ENCODE measurements at places on chromosomes 4 and X. TPM values are rescaled to one million over a fixed set of nuclear protein-coding genes. Genes with fewer than 3 reads are reported as not detected.

DNA sequence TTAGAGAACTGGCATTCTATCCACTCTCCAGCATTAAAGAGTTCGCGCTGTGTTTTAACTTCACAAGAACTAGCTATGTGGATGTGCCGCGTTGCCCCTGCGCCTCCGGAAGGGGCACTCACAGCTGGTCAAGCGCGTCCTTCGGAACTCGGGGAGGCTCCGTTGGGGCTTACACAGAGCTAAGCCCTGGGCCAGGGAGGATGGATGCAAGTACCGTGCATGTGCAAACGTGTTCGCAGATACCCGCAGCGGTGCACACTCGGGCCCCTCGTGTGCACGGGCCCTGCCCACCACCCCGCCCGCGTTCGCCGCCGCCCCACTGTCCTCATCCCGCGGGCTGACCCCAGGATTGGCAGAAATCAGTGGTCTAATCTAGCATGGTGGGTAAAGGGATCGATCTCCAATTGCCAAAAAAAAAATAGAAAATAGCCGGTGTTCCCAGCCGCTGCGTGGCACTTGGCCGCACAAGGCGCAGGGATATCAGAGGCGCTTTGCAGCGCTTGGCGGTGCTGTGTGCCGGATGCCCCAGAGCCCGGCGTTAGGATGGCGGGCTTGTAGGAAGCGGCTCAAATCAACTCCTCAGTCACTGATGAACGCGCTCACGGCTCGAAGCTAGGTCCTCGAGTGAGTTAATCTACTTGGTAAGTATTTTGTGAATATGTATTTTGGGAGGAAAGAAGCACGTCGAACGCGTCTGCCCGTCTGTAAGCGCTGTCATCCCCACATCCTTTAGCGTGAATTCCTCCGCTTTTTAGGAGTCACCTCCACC, 989 bp upstream of the PCDH10 start:
- H3K36me3 ChIP-seq = no peaks in the 10 kb centered on the region
- H3K27me3 ChIP-seq = peaks cover 2% of the 10 kb centered on the region
- H3K27ac ChIP-seq = no peak overlapping the region
- no peak overlapping the region for H3K4me3 ChIP-seq

- no peak for DNase-seq
- H3K4me1 ChIP-seq = no peaks in the 10 kb centered on the region
- H3K4me3 ChIP-seq = no peak overlapping the region
- H3K27me3 ChIP-seq = no peaks in the 10 kb centered on the region
- H3K27ac ChIP-seq = no peak overlapping the region
Measured at GRCh38 chr4:3702561-3703221, 63.5 kb upstream of the ADRA2C start.

GRCh38 chr4:88070031-88070430, 62.6 kb downstream of the PKD2 start:
- DNase-seq = no peak
- no peak overlapping the region for H3K4me3 ChIP-seq
- H3K27me3 ChIP-seq = no peaks in the 10 kb centered on the region
- H3K4me1 ChIP-seq = no peaks in the 10 kb centered on the region
- H3K27ac ChIP-seq = no peak overlapping the region
- H3K36me3 ChIP-seq = no peaks in the 10 kb centered on the region

Gene PCDH7
- not detected for polyA plus RNA-seq

DNA sequence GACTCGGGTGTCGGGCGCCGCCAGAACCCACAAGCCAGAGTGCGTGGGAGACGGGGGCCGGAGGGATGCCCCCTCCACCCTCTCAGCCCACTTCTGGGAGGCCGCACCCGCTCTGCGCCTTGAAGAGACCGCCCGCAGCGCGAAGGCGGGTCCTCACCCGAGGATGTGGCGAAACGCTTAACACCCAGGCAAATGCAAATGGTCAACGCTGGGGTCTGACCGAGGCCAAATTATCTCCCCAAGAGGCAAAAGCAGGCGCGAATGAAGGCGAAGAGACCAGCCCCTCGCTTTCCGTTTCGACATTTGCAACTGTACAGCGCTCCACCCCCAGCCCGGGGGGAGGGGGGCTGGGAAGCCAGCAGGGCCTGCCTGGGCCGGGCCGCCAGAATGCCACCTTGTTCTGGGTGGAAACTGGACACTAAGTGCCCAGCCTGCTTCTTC, 137.7 kb upstream of the ZIC3 start:
- no peaks in the 10 kb centered on the region for H3K4me1 ChIP-seq
- H3K36me3 ChIP-seq = no peaks in the 10 kb centered on the region
- peak overlapping the region; percentile 51 for H3K4me3 ChIP-seq
- H3K27ac ChIP-seq = no peak overlapping the region
- DNase-seq = no peak
- no peaks in the 10 kb centered on the region for H3K27me3 ChIP-seq

DNA sequence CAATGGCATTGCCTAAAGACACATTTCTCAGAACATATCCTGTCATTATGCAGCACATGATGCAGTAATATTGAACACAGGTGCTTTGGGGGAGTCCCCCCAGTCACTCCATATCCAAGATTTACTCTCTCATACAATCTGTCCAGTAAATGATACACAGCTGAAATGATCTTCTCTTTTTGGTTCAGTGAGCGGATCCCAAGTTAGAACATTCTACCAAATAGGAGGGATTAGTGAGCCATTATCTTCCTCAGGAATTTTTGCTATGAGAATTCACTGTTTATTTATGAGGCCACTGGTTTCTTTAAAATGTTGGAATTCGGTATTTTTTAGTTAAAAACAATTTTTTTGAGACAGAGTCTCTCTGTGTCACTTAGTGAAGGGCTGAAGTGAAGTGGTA, 96.5 kb downstream of the TRAPPC11 start:
- no peaks in the 10 kb centered on the region for H3K27me3 ChIP-seq
- no peak overlapping the region for H3K4me3 ChIP-seq
- DNase-seq = no peak

DNA sequence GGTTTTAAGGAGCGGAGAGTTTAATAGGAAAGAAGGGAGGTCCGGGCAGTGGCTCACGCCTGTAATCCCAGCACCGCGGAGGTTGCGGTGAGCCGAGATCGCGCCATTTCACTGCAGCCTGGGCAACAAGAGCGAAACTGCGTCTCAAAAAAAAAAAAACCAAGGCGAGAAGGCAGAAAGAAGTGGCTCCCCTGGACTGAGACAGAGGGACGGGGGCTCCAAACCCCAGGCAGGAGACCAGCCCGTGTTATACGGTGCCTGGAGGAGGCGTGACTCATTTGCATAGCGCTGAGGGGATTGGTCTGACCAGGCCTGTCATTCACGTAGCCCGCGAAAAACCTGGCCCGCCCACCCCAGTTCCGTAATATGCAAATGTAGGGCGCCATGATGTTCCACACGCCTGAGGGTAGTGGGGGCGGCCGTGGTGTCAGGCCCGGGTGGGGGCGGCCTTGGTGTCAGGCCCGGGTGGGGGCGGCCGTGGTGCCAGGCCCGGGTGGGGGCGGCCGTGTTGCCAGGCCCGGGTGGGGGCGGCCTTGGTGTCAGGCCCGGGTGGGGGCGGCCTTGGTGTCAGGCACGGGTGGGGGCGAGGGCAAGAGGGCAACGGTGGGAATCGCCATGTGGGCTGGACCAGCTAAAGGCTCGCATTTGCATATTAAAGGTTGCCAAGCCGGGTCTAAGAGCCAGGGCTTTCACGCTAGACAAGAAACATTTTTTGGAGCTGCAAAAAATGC, 2.1 kb downstream of the PLCXD1 start:
- peak; percentile 87 for DNase-seq
- peak overlapping the region; percentile 61 for H3K4me3 ChIP-seq
- H3K27ac ChIP-seq = peak overlapping the region; percentile 65
- no peaks in the 10 kb centered on the region for H3K36me3 ChIP-seq
- H3K27me3 ChIP-seq = no peaks in the 10 kb centered on the region
- H3K4me1 ChIP-seq = peaks cover 3% of the 10 kb centered on the region

GRCh38 chr4:20926529-20926928, 226.3 kb downstream of the PACRGL start:
- DNase-seq = no peak
- no peaks in the 10 kb centered on the region for H3K36me3 ChIP-seq
- H3K4me3 ChIP-seq = no peak overlapping the region
- no peak overlapping the region for H3K27ac ChIP-seq
- no peaks in the 10 kb centered on the region for H3K27me3 ChIP-seq

DNA sequence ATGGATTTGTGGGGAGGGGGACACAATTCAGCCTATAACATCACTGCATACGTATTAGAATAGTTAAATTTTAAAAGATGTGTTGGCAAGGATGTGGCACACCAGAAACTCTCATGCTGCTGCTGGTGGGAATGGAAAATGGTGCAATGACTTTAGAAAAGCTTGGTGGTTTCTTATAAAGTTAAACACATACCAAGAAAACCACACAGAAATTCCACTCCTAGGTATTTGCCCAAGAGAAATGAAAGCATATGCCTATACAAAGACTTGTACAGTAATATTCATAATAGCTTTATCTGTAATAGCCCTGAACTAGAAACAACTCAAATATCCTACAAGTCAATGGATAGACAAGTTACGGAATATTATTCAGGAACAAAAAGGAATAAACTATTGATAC, 71.3 kb upstream of the PDHA1 start:
- no peak overlapping the region for H3K27ac ChIP-seq
- H3K4me3 ChIP-seq = no peak overlapping the region
- no peaks in the 10 kb centered on the region for H3K27me3 ChIP-seq
- H3K4me1 ChIP-seq = no peaks in the 10 kb centered on the region

DNA sequence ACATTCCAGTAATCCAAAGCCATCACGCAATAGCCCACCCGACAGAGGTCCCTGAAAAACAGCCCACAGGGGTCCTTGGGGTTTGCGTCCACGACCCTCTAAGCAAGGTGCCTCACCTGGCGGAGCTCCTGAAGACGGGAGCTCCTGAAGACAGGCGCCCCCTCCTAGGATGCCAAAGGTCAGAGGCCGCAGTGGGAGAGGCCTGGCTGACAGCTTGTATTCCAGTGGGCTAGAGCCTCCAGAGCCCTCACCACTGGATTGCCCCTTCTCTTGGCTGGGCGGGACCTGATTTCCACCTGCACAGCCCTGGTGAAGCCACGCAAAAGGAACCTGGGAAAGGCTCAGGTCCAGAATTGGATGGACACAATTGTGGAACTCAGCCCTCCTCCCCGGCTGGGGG, 29.7 kb upstream of the WFS1 start:
- no peak for DNase-seq
- no peaks in the 10 kb centered on the region for H3K36me3 ChIP-seq
- H3K27ac ChIP-seq = no peak overlapping the region
- H3K4me1 ChIP-seq = no peaks in the 10 kb centered on the region

Gene TMEM187
- polyA plus RNA-seq = 10.0 TPM

- H3K36me3 ChIP-seq = no peaks in the 10 kb centered on the region
- no peak overlapping the region for H3K27ac ChIP-seq
- no peak overlapping the region for H3K4me3 ChIP-seq
Measured at GRCh38 chr4:139907001-139907809, 241.6 kb downstream of the MGST2 start.

DNA sequence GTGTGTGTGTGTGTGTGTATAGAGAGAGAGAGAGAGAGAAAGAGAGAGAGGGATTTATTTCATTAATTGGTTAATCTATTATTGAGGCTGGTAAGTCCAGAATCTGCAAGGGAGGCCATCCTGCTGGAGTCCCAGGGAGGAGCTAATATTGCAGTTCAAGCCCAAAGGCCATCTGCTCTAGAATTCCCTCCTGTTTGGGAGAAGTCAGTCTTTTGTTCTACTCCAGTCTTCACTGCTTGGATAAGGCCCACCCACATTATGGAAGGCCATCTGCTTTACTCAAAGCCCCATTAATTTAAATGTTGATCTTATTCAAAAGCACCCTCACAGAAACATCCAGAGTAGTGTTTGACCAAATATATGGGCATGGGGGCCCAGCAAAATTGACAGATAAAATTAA, 317.5 kb upstream of the RASGEF1B start:
- no peaks in the 10 kb centered on the region for H3K27me3 ChIP-seq
- no peak overlapping the region for H3K4me3 ChIP-seq
- H3K27ac ChIP-seq = no peak overlapping the region
- peaks cover 9% of the 10 kb centered on the region for H3K4me1 ChIP-seq
- no peak for DNase-seq
- H3K36me3 ChIP-seq = no peaks in the 10 kb centered on the region
